ENCODE measurements at places on chromosomes 12 and 14. TPM values are rescaled to one million over a fixed set of nuclear protein-coding genes. Genes with fewer than 3 reads are reported as not detected.

Gene RPGRIP1
- total RNA-seq, result 0.39 TPM

Gene CLEC1B
- total RNA-seq, result not detected

Gene STON2
- 10.4 TPM for total RNA-seq

Gene ZNF385A
- total RNA-seq, result 22.2 TPM

Gene TCL1B
- not detected for total RNA-seq

Gene TMEM229B
- total RNA-seq, result 4.8 TPM

Gene ITPR2
- total RNA-seq, result 40.3 TPM

Data from aorta (tissue), 5 donors.